T-helper 2 cell (primary cell): ENCODE measurements at places on chromosomes 1 and 21.

DNA sequence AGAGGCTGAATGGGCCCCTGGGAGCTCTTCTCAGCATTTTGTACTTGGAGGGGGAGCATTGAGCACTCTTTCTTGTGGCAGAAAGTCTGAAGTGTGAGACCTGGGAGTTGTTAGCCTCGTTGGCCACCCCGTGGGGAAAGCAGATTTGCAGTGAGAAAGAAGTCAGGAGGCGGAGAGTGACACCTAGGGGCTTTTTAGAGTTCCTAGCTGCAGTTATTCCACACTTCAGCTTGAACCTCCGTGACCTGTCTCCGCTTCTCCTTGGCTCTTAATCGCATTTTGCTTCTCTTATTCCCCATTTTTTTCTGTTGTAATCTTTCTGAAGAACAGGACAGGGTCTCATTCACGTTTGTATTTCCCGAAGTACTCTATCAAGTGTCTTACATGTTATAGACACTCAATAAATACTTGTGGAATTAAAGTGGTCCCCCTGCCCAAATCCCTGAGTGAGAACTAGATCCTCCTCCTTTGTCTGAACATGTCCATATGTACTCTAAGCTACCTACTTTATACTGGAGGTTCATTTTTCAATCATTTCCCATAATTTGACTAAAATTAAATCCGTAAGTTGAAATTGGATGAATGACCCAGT is 14.5 kb upstream of the C1orf141 start:
- DNase-seq, result peak; percentile 10

- DNase-seq, result no peak
These were observed 17.8 kb upstream of the SLAMF6 start for GRCh38 chr1:160540859-160541233.

DNA sequence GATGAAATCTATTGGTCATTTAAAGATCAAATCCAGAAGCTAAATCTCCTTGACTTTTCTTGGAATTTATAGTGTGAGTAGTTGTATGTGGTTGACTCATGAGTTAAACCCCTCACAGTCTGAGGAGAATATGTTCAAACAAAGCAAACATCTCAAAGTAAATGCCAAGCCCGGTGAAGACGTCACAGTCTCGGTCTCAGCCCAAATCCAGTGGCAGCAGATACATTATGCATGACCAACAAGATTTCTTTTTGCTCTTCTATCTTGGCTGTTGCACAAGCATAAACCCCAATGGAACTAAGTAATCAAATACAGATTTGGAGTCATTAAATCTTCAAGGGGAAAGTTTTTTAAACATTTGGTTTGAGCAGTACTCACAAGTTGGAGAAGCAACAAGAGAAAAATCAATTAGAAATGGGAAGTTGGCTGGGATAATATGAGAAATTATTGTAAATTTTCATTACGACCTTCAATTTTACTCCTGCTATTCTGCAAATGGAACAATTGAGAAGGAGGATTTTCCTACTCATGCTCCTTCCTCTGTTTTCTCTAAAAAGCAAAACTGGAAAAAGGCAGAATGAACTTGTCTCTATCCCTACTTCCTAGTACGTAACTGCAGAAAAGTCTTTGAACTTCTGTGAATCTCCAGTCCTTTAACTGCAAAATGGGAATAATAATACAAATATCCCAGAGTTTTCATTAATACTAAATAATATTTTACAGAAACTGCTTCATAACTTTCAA is 575.8 kb downstream of the NUF2 start:
- DNase-seq, result no peak

- DNase-seq, result no peak
These were observed 3.7 kb upstream of the ACTRT2 start for GRCh38 chr1:3017440-3018050.

GRCh38 chr1:229262239-229262638 is 8.7 kb upstream of the RAB4A start:
- no peak for DNase-seq

DNA sequence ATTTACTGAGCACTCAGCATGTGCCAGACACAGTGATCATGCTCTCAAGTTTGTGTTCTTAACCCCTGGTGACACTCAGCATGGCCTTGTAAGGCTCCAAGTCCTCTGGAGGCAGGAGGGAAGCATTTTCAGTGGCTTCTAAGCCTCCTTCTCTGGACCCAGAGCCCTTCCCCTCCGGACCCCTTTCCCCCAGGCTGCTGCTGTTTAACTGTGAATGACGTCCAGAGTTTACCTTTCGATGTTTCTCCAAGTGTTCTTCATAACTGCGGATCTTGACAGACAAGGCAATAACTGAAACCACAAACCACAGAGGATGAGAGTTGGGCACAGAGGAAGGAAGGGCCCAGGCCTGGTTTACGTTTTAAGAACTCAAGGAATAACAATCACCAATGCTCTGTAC is 6.5 kb downstream of the MRPS15 start:
- no peak for DNase-seq

- no peak for DNase-seq
These were observed 333.9 kb downstream of the SRGAP2C start for GRCh38 chr1:121518726-121519041.

DNA sequence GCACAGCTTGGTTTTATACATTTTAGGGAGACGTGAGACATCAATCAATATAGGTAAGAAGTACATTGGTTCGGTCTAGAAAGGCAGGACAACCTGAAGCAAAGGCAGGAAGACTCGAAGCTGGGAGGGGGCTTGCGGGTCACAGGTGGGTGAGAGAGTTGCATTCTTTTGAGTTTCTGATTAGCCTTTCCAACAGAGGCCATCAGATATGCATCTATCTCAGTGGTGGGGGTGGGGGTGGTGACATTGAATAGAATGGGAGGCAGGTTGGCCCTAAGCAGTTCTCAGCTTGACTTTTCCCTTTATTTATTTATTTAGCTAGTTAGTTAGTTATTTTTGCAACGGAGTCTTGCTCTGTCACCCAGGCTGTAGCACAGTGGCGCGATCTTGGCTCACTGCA is 85.6 kb downstream of the WDR4 start:
- DNase-seq, result no peak

DNA sequence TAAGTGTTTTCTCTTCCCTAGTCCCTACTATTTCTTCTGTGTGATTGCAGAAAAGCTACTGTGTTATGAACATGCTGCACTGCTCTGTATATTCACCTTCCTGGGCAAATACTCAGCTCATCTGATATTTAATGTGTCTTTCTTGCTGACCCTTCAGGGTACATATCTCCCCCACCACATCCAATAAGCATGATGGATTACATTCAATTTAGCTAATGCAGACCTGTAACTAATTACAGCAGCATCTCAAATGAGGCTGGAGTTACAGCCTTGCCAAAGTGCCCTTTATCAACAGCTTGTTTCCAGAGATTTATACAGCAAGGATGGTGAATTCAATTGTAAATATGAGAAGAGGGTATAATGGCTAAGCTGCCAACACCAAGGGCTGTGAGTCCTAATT is 144.0 kb downstream of the KCNH1 start:
- no peak for DNase-seq

DNA sequence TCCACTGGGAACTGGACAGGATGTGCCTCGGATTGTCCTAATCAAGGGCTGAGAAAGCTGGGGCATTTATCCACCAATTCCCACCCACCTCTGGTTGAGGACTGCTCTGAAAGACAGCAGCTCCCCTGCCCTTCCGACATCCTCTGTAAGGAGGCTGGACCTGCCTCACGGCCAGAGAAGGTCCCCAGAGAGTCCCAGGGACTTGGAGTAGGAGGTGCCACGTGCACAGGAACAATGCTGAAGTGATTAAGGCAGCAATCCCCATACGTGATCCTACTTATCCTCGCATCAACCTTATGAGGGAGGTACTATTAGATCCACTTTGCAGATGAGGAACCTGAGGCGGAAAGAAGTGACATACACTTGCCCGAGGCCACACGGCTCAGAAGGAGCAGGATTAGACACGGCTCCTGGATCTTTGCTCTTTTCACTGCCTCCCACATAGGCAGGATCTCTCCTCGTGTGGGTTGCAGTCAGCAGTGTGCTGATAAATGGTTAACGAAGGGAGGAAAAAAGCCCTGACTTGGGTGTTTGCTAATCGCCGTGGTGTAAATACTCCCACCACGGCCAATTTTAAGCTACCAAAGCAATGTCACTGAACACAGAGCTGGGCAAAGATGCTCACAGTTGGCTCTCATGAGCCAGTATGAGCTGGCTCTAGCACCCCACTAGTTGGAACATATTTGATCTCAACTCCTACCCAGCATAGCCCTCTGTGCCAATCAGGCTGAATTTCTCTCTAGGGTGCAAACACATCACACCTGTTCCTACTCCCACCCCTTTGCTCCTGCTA is 18.6 kb upstream of the LDLRAP1 start:
- no peak for DNase-seq

GRCh38 chr1:202589190-202589930 is 120.9 kb downstream of the SYT2 start:
- DNase-seq, result no peak
